ENCODE measurements at places on chromosomes 5 and 9.

DNA sequence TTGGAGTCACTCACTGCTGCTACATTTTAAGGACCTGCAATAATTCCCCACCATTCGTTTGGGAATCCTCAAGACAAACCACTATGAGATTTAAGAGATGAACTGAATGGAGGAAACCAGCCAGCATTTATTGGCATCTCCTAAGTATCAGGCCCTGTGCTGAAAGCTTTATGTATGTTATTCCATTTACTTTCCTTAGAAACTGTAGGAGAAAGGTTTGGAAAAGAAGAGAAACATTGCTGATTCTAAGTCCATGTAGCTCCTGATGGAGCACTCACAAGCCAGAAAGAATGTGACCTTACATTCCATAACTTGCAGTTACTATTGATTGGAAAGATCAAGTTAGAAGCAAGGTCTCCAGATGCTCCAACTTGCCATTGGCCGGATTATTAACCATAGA is 267.4 kb downstream of the GAS1 start:
- no peak for DNase-seq

DNA sequence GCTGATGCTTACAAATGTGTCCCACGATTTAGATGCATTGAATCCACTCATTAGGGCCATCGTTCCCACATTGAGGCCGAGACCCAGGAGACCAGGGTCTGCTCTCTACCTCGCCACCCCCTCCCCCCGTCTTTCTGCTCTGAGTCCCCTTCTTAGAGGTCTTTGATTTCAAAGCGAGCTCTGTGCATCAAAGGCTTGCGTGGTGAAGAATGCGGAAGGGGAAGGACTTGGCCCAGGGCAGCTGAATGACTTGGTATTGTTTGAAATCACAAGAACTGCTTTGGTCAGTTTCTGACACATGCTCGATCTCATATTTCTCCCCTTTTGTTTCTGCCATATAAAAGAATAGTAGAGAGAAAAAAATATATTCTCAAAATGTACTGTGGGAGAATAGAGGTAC is 78.3 kb upstream of the IRX1 start:
- no peak for DNase-seq

- peak; percentile 3 for DNase-seq
Measured at GRCh38 chr9:93304574-93305496, 120.9 kb downstream of the WNK2 start.

DNA sequence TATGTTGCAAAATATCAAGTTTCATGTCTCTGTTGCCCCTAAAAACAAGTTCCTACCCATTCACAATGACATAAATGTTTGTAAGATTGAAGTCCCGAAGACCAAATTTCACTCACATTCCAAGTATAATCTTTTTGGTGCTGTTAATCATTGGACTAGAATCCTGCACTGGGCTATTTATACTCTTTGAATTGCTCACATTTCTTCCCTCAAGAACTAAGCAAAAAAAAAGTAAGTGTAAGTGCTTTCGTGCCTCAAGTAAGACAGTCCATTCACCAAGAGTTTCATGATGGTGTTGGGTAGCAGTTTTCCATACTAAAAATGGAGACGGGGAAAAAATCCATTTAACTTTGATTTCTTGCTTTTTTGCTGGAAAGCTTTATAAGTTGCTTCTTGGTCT is 242.3 kb downstream of the EBF1 start:
- no peak for DNase-seq

DNA sequence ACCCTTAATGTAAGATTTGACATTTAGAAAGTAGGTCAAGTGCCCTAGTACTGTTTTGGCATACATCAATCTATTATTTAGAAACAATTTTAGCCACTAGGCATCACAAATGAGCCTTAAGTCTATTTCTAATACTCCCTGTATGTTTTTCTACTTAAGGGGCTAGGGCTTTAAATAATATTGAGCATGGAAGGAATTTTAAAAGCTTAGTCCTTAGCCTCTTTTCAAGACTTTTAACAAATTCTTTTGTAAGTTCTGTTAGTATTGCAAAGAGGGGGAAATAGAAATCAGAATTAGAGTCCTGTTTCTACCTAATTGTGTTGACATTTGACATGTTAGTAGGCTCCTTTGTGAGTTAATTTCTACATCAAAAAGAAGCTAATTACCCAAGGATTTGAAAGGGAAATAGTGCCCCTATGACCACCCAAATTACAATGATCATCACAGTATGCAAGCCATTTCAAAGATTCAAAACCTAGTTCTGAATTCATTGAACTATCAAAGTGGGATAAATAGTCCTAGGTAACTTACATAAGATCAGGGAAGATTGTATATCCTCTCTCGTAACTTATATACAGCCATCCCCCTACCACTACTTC is 647.8 kb upstream of the ACO1 start:
- DNase-seq = no peak

DNA sequence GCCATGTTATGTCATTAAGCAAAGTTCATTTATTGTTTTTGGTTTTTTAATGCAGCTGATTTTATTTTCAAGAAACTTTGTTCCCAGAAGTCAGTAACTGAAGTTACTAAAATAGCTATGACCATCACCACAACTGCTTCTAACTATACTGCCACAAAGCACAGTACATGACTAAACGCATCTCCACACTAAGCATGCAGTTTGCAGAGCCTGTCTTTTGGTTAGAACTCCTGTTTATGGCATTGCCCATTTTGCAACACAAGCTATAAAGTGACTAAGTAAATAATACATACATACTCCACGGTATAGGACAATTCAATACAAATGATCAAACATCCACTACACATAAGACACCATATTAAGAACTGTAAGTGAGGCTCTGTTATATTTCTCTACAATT is 109.7 kb downstream of the MLLT3 start:
- DNase-seq = no peak

DNA sequence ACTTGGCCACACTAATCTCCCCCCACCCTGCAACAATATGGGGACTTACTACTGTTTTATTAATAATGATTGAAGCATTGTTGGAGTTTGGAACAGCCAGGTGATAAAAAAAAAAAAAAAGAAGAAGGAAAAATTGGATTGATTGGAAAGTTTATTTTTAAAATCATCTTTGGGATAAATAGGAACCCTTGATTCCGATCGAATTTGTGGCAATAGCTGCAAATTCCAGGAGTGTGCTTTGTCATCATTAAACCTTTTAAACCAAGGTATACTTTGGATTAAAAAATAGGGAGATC is 907 bp upstream of the NR2F1 start:
- no peak for DNase-seq

GRCh38 chr9:123860603-123861002 is 69.3 kb downstream of the DENND1A start:
- DNase-seq = no peak

Data from NCI-H1694 treated with DMSO at 0.1 percent for 48 hours (cell line).